Stimulated activated CD4-positive, alpha-beta T cell treated with anti-CD3 and anti-CD28 coated beads, Interleukin-1b, Interleukin-23, amount 100 ng/mL, for 1 hour (primary cell): ENCODE measurements at places on chromosomes 7 and 10.
A peak's percentile ranks its signal among the peaks of the same experiment; 100 is the strongest.

GRCh38 chr10:83253011-83253671 is 886.2 kb upstream of the GHITM start:
- no peak for DNase-seq

- no peak for DNase-seq
Observed at GRCh38 chr10:69721690-69722310, 79.9 kb upstream of the COL13A1 start.

DNA sequence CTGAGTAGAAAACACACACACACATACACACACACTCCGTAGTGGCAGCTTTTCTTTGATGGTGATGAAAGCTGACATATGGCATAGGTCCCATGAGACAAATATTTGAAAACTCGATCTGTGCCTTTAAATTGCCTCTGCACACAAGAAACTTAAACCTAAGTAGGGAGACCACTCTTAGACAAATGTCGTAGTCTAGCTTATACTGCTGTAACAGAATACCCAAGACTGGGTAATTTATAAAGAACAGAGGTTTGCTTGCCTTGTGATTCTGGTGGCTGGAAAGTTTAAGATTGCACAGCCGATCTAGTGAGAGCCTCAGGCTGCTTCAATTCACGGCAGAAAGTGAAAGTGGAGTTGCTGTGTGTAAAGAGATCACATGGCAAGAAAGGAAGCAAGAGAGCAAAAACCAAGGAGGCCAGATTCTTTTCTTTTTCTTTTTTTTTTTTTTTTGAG is 489.4 kb upstream of the SORCS1 start:
- no peak for DNase-seq

- DNase-seq = no peak
Observed at GRCh38 chr10:15052121-15052520, 8.4 kb downstream of the OLAH start.

- DNase-seq = no peak
Observed at GRCh38 chr7:22944510-22944909, 69.4 kb downstream of the HYCC1 start.

DNA sequence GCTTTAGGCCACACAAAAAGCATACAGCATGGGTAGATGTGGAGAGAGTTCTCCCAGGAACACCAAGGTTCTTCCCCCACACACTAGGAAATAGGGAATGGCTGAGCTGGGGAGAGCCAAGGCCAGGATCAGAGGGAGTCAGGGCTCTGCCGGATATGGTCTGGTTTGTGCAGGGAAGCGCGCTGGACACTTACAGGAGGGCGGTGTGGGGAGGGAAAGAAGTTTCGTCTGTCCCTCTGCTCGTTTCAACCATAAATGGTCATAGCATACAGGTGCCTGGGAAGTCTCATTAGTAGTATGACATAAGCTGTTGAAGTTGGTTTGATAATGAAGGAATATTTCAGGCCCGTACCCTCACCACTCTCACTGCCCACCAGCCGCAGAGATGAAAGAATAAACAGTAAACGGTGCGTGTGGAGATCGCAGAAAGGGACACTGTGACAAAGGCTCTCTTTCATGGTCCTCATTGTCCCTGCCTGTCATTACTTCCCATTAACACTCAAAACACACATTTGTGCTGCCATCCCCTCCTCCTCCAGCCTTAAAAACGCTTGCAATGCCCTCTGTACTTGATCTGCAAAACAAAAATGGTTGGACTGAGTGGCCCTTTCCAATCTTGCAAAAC is 207.2 kb downstream of the CELF2 start:
- DNase-seq = no peak

GRCh38 chr10:128178302-128178958 is 52.2 kb upstream of the MKI67 start:
- DNase-seq = peak; percentile 8

GRCh38 chr10:26269754-26270153 is 53.2 kb downstream of the GAD2 start:
- no peak for DNase-seq

GRCh38 chr7:130494431-130494858 is 2.6 kb downstream of the MEST start:
- DNase-seq = no peak

- no peak for DNase-seq
Observed at GRCh38 chr10:81875467-81876252, 666 bp downstream of the NRG3 start.

DNA sequence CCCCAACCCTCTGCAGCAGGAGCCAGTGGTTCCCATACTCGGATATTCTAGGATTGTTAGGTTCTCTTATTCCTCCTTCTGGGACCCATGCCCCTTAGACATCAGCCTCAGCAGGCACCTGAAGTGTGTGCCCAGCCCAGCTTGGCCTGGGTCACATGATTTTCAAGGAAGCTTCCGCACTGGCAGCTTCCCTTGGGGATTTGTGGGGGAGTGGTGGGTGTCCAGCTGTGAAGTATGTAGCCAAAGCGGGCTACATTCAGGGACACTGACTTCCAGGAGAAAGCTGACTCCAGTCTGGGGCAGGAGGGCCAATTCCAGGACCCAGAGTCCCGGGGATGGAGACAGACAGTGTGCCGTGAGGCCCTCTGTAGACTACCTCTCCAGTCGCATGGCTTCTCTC is 1.3 kb downstream of the LDB1 start:
- DNase-seq = no peak

- DNase-seq = no peak
Observed at GRCh38 chr10:108465871-108466641, 1301.5 kb upstream of the SORCS1 start.

DNA sequence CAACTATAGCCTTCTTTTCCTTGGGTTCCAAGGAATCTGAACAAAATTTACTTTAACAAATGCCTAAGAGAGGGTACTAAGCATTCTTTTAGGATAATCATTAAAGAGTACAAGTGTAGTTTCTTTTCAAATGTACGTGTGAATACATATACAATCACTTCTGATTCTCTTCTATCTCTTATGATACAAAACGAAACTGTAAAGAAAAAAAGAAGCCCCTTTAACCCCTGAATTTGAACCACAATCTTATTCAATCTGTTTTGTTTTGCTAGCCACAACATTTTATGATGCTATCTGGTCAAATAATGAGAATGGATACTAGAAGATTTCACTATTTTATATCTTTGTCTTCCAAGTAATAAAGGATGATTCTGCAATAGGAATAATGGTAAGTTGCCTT is 48.7 kb downstream of the SIRT1 start:
- DNase-seq = no peak
